ENCODE measurements at places on chromosomes 12 and 14.

- no peak for DNase-seq
These were observed 153.6 kb upstream of the FKBP4 start for GRCh38 chr12:2641207-2641606.

DNA sequence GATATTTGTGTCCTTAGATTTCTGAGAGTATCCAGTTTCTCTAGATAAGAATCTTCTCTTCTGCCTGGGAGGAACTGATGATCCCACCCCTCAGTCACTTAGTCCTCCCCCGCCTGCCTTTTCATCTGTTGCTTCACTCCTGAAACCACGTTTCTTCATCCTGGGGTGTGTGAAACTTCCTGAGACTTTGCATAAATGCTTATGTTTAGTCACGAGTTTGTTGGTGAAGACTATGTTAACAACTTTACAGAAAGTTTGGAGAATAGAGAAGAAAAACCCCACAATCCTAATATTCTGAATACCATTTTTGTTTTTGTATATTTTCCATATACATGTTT is 33.2 kb downstream of the MARK3 start:
- DNase-seq = no peak

GRCh38 chr12:116136340-116136739 is 141.2 kb downstream of the MED13L start:
- DNase-seq = no peak

DNA sequence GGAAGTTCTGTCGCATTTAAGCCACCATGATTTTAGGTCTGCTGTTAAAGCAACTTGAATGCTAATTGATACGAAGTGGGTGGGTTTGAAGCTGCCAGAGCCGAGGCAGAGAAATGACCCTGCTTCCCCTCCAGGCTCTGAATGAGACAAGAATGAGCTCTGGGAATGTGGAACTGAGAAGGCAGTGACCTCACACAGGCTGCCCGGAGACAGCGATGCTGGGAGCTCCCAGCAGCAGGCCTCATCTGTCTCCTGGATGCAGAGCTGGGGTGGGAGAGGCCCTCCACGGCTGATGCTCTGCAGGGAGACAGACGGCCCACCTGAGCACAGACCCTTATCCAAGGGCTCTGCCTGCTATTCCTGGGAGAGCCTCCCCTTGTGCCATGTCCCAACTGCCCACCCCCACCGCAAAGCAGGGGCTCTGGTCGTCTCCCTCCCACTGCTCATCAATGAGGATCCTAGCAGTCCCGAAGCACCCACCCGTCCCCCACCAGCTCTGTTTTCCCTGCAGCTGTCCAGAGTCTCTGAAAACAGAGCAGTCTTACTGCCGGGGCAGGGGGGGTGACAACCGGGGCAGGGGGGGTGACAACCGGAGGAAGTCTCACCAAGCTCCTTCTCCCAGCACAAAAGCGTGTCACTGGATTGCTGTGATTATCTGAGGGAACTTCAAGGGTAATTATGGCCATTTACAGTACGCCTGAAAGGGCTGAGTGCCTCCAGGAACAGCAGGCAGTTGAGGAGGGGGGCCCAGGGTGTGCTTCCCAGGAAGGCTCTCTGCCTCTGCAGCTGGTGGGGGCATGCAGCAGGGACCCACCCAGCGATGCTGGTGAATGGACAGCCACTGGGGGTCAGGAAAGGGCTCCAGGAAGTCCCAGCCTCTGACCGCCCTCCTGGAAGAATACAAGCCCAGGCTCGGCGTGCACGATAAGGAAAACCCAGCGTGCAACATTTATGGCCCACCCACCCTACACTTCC is 67.8 kb downstream of the CHGA start:
- DNase-seq = no peak

DNA sequence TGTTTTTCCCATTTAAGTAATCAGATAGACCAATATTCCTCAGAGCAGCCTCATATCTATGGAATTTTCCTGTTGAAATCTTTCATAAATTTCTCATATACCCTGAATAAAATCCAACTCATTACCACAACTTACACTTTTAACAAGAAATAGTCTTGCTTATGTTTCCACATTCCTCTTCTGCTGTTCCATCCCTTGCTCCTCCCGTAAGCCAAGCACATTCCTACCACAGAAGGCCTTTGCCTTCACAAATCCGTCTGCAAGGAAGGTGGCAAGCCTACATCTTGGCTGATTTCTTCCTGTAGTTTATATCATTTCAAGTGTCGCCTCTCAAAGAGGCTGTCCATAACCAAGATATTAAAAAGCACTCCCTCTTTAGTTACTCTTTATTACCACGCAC is 127.7 kb downstream of the C12orf50 start:
- no peak for DNase-seq

GRCh38 chr12:46554460-46554859 is 181.9 kb upstream of the SLC38A2 start:
- DNase-seq = no peak

DNA sequence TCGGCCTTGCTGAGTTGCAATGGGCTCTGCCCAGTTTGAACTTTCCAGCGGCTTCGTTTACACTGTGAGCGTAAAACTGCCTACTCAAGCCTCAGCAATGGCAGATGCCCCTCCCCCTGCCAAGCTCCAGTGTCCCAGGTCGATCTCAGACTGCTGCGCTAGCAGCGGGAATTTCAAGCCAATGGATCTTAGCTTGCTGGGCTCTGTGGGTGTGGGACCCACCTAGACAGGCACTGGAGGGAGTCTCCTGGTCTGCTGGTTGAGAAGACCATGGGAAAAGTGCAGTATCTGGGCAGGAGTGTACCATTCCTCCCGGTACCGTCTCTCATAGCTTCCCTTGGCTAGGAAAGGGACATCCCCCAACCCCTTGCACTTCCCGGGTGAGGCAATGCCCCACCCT is 88.2 kb downstream of the KLHL28 start:
- no peak for DNase-seq

- DNase-seq = peak; percentile 42
These were observed 731 bp upstream of the PCNX4 start for GRCh38 chr14:60090864-60091519.

- DNase-seq = no peak
These were observed 506 bp downstream of the ESRRB start for GRCh38 chr14:76376409-76376877.

- DNase-seq = no peak
These were observed 18.5 kb upstream of the PCNX1 start for GRCh38 chr14:70888681-70889175.

DNA sequence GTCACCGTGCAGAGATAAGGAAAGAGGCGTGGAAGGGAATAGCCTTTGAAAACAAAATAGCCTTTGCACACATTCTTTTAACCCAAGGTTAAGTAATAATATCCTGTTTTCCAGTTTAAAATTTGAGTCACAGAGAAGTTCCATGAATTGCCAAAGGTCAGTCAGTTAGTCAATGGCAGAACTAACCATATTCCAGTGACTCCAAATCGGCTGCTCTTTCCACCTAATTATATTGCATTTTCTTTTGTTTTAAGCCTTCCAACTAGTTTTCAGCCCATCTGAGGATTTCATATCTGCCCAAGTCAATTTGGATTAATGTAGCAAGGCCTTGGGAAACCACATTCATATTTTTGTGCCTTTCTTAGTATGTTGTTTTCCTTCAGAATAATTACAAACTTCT is 373.0 kb downstream of the CCDC91 start:
- no peak for DNase-seq

- DNase-seq = no peak
These were observed 230.4 kb downstream of the SSPN start for GRCh38 chr12:26425587-26426260.

GRCh38 chr12:57101892-57102695 is 9.1 kb downstream of the STAT6 start:
- no peak for DNase-seq

- no peak for DNase-seq
These were observed 11.0 kb upstream of the CACNA2D4 start for GRCh38 chr12:1929241-1929984.

DNA sequence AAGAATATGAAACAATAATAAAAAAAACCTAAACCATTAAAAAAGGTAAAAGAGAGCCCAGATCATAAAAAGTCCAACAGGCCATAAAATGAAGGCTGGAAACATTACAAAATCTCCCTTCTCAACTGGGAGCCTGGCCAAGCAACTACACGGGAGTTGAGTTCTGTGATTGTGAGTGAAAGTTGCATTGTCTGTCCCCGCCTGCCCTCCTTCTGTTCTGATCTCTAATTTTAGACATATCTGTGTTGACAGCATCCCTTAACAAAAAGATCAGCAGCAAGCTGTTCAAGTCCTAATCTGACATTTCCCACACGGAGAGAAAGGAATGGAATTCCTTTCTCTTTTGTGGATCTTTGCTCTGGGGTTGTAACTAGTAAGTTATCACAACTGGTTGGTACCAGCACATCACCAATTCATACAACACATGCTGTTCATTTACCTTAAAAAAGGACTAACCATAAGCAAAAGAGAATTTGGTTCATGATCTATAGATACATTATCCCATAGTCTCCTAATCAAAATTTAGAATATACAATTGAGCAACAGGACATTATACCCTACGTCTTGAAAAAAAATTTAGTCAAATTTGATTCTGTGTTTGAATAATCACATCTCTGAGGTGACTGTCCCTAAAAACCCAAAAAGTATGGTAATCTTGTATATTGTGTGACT is 205.1 kb upstream of the GZMB start:
- no peak for DNase-seq

DNA sequence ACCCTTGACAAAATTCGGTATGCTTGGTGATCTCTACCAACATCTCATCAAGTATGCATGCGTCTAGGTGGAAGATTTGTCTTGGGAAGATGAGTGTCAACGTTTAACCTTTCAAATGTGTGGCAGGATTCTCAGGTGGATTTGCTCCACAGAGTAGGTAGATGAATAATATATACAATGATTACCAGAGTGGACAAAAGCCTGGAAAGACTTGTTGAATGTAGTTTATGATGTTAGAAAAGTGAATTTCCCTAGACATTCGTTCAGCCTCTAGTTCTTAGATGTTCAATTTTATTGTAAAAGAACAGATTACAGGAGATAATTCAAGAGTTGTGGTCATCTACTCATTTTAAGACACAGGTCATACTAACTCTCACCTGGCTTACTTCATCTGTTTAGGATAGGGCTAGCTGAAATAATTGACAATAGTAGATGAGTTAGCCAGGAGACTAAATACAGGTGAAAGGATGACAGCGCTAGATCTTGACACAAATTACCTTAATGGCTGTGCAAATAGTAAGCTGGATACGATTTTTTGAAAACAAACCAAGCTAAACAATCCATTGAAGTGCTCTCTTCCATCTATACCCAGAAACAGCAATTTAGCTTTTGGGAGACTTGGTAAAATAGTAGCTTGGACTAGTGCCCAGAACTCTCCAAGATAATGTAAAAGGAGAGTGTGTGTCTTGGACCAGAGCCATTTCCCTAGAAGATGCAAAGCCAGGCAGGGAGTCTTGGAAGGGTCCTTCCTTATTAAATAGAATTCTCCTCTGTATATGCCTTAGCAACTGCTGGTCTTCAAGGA is 168.0 kb downstream of the DACT1 start:
- DNase-seq = no peak

DNA sequence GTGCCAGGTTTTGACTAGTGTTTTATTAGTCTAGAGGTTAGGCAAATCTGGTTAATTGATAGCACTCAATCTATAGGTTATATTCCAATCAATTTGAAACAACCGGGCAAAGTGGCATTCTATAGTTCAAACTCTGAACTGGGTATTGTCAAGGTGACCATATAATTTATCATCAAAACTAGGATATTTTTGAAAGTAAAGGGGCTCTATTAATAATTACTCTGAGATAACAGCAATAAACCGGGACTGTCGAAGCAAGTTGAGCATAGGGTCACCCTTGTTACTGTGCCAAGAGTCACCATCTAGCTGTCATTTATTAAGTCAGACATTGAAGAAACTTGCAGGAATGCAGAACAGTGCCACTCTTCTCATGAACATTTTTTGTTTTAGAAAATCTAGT is 321.2 kb downstream of the RAD51B start:
- DNase-seq = no peak

GRCh38 chr12:62865065-62865464 is 69.9 kb downstream of the PPM1H start:
- DNase-seq = no peak

- DNase-seq = no peak
These were observed 87.6 kb upstream of the PRB2 start for GRCh38 chr12:11482955-11483354.

GRCh38 chr14:75976826-75977581 is 4.8 kb downstream of the TGFB3 start:
- no peak for DNase-seq

DNA sequence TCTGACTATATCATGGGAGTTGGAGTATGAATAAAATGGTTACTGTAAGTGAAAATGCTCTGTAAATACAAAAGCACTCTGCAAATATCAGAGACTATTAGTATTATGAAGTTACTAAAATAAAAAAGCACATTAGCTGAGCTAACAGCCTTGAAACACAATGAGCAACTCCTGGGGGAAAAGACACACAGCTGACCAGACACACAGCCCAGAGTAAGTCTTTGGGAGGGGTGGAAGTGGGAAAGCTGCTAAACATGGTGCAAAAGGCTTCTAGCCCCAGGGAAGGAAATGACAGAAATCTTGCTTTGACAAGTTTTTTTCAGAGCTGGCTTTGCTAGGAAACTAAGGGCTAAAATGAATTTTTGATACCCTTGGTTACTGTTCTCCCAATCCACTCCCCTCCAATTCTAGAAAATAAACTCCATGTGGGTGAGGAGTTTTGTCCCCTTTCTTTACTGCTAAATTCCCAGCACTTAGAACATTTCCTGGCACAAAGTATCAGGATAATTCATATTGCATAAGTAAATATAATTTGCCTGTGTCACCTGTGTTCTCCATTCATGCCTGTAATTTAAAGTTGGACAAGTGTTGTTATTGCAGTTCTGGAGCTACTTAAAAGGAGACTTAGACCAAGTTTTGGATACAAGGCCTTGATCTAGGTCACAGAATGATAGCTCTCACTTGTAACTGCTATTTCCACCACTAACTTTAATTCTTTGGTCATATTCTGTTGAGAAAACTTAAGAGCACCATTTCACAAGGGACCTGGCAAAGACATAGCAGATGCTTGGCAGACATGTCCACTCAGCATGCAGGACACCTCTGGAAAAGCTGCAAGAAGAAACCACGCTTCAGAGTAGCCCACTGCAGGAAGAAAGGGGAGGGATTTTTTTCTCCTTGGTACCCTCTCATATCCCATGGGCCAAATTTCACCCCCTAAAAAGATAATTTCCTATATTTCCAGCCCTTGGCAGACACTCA is 19.0 kb upstream of the RAB3IP start:
- DNase-seq = no peak

DNA sequence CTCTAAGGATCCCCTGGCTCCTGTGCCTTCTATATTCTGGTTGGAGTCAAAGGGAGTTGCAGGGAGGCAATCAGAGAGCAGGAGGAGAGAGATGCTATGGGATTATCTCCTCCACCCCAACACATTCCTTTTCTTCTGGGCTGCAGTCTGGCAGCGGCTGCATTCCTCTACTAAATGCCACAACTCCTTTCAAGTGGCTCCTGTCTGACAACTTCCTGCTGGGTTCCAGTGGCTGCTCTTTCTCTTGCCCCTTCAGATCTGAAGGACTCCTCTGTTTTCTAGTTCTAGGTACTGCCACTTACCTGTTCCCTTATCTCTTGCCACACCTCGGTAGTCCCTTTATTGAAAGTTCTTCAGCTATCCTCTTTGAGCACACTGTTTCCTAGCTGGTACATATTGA is 425.0 kb downstream of the SNAPC1 start:
- no peak for DNase-seq

GRCh38 chr12:69343885-69344612 is 4.1 kb upstream of the LYZ start:
- DNase-seq = no peak
